ENCODE measurements at places on chromosomes 12 and 14. TPM values are rescaled to one million over a fixed set of nuclear protein-coding genes. Genes with fewer than 3 reads are reported as not detected.

DPF3 gene
- total RNA-seq, result 5.4 TPM

SIX6 gene
- not detected for total RNA-seq

KRT78 gene
- 0.22 TPM for total RNA-seq

MGST1 gene
- 59.1 TPM for total RNA-seq

DNA sequence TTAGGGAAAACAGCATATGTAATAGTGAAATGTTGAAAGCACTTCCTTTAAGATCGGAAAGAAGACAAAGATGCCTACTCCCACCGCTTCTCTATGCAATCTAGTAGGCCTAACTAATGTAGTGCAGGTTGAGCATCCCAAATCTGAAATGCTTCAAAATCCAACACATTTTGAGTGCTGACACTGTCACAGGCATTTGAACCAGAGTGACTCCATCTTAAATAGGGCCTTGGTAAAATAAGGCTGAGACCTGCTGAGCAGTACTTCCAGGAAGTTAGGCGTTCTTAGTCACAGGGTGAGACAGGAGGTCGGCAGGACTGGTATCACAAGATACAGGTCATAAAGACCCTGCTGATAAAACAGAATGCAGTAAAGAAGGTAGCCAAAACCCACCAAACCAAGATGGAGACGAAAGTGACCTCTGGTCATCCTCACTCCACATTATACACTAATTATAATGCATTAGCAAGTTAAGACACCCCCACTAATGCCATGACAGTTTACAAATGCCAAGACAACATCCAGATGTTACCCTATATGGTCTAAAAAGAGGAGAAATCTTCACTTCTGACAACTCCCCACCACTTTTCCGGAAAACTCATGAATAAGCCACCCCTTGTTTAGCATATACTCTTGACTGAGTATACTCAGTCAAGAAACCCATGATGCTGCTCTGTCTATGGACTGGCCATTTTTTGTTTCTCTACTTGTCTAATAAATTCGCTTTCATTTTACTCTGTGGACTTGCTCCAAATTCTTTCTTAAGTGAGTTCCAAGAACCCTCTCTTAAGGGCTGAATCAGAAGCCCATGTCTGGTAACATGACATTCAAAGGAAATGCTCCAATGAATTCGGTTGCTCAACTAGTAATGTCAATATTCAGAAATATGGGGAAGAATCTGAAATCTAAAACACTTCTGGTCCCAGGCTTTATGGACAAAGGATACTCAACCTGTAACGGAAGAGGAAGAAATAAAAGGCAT lies 47.1 kb upstream of the MTERF2 start:
- no peak for DNase-seq

DNA sequence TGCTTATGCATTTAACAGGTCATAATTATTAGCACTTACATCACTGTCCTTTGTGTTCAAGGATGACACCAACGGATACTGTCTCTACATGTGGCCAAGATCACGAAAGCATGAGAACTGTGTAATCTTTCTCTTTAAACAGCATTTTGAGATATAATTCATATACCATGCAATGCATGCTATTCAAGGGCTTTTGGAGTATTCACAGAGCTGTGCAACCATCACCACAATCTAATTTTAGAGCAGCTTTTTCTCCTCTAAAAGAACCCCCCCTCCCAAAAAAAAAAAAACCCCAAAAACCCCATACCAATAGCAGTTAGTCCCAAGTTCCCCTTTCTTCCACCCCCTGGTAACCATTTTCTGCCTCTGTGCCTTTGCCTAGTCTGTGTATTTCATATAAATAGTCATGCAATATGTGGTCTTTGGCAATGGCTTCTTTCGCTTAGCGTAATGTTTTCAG lies 60.6 kb downstream of the SPRING1 start:
- no peak for DNase-seq

GRCh38 chr12:108816652-108817335 lies 40.6 kb downstream of the SSH1 start:
- DNase-seq, result no peak

DNA sequence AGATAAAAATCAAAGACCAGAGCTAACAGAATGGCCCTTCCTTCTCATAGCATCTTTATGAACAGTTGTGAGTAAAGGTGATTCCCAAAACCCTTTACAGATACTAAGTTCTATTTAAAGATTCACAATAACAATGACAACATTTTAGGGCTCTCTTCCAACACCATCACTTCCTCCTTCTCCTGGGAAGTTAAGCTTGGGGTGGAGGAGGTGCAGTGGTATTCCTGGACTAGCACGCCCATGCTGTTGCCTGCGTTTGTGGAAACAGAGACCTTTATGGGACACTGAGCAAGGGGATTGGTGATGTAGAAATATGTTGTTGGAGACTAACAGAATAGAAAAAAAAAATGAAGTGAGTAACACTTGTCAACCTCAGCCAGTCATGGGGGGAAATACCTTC lies 22.5 kb downstream of the SYNE2 start:
- peak; percentile 52 for DNase-seq

- peak; percentile 55 for DNase-seq
Observed at GRCh38 chr14:96098309-96098998, 59.3 kb downstream of the C14orf132 start.

GRCh38 chr14:77375973-77376770 lies 722 bp downstream of the TMED8 start:
- peak; percentile 24 for DNase-seq

- DNase-seq, result no peak
Observed at GRCh38 chr14:91185721-91186120, 58.8 kb downstream of the GPR68 start.

DNA sequence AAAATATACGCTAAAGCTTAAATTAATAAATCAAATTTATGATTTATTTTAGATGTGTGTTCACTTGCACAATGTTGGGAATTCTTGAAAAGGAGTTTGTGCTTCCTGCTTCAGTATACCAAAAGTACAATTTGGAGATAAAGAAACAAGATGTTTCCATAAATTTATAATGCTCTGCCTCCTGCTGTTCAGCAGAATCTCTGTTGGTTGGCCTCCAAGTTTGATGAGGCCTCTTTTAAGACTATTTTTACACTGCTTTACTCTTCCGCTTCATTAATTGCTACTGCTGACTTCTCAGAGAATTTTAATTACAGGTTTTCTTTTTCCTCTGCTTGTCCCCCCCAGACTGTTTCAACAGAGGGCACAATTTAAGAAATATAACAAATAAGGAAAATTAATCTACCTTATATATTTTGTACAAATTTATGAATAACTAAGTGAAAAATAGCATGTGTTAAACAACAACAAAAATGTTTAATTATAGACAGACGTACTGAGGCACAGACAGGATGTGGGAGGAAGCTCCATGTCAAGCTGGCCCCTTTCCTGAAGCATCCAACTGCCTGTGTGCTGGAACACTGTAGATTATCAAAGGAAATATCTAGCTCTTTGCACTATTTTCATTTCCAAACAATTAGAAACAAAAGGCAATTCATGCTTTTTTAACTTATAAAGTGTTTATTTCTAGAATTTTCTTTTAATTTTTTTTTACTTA lies 83.9 kb downstream of the PIK3C2G start:
- DNase-seq, result peak; percentile 17

DNA sequence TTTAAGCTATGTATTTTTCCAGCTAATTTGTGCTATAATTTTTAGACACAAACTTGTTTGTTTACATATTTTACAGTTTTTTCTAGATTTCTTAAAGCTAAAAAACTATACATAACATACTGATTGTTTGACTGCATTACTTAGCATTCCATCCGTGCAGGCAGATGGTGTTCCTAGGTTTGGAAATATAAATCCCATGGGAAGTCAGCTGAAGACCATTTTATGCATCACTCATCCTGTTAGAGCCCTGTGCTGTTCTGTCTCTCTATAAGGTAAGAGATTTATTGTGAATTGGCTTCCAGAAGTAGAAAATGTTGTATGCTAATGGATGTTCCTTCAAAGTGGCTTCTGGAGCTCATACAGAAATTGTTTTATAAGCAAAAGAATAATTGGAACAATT lies 31.1 kb downstream of the RMST start:
- DNase-seq, result no peak

- peak; percentile 67 for DNase-seq
Observed at GRCh38 chr12:12273291-12273957, 6.6 kb upstream of the LRP6 start.

DNA sequence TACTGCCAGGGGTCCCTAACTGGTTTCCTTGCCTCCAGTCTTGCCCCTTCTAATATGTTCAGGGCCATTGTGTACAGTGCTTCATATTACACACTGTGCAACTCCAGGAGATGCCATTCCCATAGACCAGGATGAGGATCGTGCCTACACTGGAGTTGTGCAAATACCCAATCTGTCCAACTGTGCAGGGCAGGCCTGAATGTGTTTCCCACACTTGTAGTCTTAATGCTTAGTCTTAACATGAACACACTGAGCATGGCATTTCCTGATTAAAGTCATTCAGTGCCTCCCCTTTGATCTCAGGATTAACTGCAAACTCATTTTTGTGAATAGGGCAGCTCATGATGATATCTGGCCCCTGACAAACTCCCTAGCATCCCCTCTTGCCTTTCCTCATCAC lies 165.5 kb downstream of the TTC8 start:
- DNase-seq, result no peak

DNA sequence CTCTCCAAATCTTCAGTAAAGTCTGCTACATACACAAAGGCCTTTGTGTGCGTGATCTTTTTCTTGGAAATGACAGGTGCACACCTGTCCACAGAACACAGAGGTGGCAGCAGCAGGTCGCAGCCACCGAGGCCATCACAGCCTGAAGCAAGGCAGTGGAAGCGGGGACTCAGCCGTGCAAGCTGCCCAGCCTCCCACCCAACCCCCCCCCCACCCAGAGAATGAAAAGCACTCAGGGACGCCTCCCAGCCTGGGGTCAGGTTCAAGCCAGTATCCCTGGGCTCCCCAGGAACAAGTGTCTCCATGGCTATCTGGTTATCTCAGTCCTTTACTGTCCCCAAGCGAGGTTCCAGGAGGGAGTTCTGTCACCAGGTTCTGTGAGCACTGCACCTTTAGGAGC lies 31.2 kb upstream of the TSPAN9 start:
- no peak for DNase-seq

DNA sequence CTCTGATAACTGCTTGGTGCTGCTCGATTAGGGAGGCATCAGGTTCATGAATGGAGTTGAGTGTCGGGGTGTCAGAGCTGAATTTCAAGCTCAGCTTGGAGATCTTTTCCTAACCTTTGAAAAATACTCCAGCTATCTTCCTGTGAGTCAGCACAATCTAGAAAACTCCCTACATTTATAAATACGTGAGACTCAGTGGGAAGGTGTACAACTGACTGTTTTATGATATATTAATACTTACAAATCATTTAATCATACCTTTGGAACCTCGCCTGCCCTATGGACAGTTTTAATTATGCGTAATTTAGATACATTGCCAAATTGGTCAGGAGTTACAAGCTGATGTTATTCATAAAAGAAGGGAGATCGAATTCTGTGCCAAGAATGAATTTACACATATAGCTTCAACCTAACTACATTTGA lies 961 bp downstream of the CMAS start:
- DNase-seq, result no peak

GRCh38 chr14:89479802-89480201 lies 62.8 kb upstream of the FOXN3 start:
- peak; percentile 24 for DNase-seq

DNA sequence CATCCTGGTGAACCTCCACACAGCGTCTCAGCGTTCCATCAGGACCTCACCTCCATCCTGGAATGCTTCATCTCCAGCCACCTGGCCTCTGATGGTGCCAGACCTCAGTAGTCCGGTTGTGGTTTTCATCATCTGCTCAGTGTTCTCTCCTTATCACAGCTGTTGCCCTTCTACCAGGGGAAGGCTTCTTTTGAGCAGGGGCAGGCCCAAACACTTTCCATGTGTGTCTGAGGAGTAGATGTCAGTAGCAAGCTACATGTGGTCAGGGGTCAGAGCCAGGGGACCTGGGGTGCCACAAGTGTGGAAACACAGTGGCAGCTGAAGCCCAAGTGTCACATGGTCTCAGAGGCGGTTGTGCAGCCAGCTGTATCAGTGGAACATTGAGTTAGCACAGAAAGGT lies 30.2 kb upstream of the FGD4 start:
- no peak for DNase-seq

DNA sequence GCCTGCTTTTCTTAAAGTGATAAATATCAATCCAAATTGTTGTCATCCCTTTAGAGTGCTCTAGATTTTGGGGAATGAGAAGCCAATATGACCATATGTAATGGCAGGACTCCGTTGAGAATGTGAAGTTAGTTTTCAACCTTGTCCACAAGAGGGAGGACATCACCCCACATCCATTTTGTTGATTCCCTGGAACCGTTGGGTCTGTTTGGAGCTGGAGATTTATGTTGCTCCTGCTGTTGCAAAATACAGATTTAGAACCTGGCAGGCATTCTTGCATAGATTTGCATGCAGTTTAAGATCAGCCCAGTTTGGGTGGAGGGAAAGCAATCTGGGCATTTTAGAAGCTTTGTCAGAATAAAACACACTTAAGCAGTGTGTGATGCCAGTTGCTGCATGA lies 620.1 kb downstream of the NRXN3 start:
- DNase-seq, result no peak

GRCh38 chr14:91173221-91173670 lies 59.4 kb downstream of the DGLUCY start:
- peak; percentile 57 for DNase-seq

- DNase-seq, result no peak
Observed at GRCh38 chr12:4289998-4290790, 16.6 kb downstream of the CCND2 start.

- peak; percentile 9 for DNase-seq
Observed at GRCh38 chr12:67151886-67152285, 117.3 kb upstream of the CAND1 start.

DNA sequence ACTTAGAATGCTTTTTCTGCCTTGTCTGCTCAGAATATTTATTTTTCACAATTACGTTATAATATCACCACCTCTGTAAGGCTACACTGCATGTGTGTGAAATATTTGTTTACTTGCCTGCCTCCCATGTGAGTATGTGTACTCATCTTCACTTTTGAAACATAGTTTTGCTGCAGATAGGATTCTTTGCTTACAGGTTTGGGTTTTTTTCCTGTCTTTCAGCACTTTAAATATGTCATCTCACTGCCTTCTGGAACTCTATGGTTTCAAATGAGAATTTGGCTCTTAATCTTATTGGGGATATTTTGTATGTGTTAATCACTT lies 10.9 kb downstream of the G2E3 start:
- DNase-seq, result no peak

Measured in M059J (cell line).